Stimulated activated CD8-positive, alpha-beta memory T cell treated with anti-CD3 and anti-CD28 coated beads, Interleukin-15, amount 100 ng/mL, for 24 hours (primary cell): ENCODE measurements at places on chromosomes 2 and 18.

DNA sequence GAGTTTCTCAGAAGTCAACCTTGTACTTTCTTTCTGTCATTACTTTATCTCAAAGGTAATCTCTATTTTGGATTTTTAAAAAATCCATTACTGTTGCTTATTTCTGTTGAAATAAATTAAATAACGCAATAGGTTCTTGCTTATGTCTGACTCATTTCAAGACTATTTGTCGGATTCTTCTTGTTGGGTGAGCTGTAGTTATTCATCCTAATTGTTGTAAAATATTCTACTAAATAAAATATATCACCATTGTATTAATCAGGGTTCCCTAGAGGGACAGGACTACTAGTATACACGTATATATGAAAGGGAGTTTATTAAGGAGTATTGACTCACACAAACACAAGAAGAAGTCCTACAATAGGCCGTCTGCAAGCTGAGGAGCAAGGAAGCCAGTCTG lies 403.9 kb upstream of the CYRIA start:
- no peak for DNase-seq

GRCh38 chr18:12264864-12265263 lies 10.7 kb downstream of the CIDEA start:
- DNase-seq: no peak

DNA sequence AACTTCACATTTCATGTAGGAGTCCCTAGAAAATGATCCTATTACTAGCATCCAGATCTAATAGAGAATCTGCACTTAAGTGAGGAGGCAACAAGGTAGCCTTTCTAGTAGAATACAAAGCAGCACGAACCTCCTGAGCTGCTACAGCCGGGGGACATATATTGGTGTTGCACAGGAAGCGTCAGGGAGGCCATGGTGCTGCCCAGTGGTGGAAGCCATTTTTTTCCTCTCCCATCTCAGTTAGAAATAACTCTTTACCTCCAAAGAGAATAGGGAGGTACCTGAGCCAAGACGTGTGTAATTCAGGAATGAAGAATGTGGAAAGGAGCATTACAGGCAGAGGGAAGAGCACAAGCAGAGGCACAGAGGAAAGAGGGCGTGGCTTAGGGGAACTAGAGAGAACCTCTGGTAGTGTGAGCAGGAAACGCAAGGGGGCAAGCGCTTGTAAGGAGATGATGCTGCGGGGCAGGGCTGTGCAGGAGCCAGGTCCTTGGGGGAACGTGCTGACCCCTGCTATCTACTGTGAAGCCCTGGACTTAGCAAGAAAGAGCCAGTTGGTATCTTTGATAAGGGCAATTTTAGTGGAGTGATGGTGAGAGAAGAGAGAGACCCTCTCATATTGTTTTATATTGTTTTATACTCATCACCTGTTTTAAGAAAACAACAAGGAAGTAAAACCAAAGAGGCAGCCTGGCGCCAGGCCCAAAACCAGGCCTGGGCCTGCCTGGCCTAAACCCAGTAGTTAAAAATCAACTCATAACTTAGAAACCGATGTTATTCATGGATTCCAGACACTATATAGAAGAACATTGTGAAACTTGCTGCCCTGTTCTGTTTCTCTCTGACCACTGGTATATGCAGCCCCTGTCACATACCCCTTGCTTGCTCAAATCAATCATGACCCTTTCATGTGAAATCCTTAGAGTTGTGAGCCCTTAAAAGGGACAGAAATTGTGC lies 50.0 kb upstream of the TTC39C start:
- no peak for DNase-seq

DNA sequence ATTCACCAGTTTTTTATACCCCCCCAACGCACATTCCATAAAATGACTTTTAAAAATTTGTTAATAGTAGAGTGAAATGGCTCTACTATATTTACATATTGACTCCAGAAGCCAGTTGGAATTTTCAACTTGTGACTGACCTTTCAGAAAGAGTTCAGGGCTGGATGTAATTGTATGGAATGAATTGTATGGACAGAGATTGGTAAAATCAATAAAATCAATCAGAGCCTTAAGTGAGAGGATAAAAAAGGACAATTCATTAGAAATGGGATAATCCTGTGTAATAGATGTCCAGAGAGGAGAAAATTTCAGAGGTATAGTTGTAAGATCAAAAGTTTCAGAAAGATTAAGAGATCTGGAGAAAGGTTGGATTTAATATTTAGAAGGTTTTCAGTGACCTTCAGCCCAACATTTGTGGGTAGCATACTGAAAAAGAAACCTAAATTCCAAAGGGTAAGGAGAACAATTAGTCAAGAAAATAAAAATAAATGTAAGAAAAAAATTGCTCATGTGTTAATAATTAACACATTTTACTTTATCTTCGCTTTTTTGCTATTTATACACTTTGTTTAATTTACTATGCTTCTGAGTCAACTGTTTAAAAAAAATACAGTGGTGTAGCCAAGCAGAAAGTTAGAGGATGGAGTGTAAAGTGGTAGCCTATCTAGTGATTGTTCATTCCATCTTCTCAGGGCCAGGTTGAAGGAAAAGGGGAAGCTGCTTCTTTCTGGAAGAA lies 385.4 kb upstream of the TMEFF2 start:
- DNase-seq: no peak

GRCh38 chr2:181904022-181904632 lies 12.6 kb downstream of the ITPRID2 start:
- no peak for DNase-seq

DNA sequence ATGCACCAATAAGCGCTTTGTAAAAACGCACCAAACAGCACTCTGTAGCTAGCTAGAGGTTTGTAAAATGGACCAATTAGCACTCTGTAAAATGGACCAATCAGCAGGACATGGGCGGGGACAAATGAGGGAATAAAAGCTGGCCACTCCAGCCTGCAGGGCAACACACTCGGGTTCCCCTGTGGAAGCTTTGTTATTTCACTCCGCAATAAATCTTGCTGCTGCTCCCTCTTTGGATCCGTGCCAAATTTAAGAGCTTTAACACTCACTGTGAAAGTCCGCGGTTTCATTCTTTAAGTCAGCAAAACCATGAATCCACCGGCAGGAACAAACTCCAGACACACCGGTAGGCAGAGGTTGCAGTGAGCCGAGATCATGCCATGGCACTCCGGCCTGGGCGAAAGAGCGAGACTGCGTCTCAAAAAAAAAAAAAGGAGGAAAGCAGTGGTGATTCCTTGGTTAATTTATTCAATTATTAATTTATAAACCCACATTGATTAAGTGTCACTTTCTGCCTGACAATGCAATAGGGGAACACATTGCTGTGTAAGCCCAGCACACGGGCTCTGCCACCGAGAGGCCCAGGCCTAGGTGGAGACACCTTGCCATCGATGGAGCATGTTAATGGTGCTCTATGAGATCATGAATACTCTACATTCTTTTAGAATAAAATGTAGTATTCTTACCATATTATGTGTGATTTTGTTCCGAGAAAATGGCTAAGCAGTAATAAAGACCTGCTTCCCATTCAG lies 687.6 kb upstream of the HS6ST1 start:
- DNase-seq: no peak

- DNase-seq: no peak
Observed at GRCh38 chr2:156797832-156798231, 361.7 kb downstream of the GPD2 start.

DNA sequence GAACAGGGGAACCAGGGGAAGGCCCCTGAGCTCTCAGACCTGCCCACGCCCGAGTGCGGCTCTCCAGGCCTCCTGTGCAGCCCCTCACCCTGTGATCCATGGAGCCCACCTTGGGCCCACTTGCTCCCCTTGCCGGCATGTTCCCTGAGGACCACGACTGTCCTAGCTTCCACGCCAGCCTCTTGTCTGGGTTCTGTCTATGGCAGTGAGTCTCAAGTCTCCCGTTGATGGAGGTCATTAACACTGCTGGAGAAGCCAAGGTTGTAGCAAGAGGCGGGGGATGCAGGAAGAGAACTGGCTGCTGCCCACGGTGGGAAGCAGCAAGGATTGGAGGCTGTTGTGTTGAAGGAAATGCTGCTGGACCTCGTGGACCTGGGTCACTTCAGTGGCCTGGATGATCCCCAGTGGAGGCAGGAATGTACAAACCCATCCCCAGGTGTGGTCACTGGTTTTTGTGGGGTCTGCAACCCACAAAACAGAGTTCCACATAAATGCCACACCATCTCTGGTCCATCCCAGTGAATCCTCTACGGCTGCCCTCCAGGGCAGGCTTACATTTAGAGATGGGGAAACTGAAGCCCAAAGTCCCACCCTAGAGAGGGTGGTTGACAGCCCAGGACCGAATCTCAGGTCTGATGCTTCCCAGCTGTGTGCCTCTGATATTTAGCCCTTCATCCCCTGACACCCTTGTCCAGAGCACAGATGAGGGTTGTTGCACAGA lies 150.3 kb downstream of the NDUFA10 start:
- DNase-seq: no peak

DNA sequence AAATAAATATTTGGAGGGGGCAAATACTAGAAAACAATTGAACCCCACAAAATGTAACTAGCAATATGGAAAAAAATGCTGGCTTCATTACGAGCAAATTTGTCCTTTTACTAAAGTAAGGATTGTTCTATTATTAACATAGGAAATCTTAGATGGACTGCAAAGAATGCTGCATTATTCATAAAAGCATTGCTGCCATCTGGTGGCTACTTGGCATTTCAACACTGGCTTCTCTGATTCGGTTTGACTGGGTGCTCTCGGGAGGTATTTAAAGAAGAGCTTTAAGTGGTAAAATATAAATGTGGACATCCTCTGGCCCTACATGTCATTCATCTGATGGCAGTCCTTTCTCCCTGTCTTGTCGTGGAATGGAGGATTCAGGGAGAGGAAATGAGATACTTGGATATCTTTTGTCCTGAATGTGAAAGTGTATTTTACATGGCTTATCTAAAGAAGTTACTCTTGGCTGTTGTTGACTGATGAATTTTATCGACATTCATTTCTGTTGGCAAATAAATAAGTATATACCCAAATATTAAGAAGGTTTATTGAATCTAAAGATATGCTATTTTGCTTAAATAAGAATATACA lies 130.2 kb downstream of the ARHGAP15 start:
- no peak for DNase-seq

DNA sequence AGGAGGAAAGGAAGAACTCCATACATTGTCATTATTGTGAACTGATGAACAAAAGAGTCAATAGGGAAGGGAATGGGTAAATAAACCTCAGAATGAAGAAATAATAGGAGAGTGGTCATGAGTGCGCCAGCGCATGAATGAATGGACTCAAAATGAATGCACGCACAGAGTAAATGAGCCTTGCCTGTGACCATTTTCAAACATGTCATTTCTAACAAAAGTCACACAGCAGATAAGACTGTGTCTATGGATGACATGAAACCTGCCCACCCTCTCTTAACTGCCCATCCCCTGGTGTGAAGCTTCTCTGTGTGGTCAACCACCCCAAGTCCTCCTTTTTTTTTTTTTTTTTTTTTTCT lies 121.1 kb upstream of the TEX51 start:
- DNase-seq: no peak

DNA sequence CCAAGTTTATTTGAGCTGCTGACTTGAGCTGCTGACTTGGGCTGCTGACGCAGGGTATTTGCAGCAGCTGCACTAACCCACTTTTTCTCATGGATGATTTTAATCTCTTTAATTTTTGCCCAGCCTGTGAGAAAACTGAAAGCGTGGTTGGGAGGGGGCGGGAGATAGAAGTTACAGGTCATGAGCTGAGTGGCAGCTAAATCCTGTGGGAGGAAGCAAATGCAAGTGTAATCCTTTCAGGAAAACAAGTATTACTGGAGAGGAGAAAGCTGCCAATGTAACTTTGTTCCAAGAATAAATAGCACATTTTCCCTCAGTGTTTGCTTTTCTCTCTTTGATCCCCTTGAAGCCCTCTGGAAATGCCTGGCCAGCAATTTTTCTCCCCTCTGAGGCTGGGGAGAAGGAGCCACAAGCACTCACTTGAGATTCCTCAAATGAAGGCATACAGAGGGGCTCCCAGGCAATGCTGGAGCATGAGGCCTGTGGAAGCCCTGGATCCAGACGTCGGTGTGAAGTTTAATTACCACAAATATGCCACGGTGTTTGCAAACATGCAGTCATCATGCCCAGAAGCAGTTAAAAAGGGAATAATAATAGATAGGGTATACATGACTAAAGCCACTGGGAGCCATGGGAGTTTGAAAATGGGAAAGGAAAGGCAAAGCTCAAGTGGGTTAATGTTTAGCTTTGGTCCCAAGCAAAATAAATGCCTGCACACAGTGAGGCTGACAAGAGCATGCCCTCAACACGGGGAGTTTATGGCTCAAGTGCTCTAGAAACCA lies 10.4 kb upstream of the EVA1A start:
- no peak for DNase-seq

- DNase-seq: no peak
Observed at GRCh38 chr2:157840568-157841156, 35.5 kb downstream of the ACVR1 start.

GRCh38 chr2:231785822-231786176 lies 446 bp upstream of the COPS7B start:
- no peak for DNase-seq

GRCh38 chr2:103176294-103176915 lies 414.6 kb downstream of the TMEM182 start:
- no peak for DNase-seq

DNA sequence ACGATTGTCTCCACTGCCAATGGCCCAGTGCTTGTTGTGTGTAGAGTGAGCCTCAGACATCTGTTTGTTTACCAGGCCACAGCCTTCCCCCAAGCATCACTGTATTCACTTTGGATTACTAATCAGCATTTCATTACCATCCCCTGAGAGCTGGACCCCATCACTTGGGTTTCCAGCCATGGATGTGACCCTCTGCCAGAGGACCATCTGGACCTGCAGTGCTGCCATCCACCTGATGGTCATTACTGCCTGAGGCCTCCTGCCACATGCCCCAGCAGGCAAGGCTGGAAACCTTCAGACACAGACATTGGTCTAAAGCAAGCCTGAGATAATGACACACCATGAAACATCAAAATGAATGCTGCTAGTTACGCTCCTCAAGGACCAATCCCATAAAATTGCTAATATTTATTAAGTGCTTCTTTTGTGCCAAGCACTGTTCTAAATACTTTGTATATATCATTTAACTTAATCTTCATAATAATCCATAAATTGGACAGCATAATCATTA lies 2096.3 kb upstream of the CELF4 start:
- no peak for DNase-seq

DNA sequence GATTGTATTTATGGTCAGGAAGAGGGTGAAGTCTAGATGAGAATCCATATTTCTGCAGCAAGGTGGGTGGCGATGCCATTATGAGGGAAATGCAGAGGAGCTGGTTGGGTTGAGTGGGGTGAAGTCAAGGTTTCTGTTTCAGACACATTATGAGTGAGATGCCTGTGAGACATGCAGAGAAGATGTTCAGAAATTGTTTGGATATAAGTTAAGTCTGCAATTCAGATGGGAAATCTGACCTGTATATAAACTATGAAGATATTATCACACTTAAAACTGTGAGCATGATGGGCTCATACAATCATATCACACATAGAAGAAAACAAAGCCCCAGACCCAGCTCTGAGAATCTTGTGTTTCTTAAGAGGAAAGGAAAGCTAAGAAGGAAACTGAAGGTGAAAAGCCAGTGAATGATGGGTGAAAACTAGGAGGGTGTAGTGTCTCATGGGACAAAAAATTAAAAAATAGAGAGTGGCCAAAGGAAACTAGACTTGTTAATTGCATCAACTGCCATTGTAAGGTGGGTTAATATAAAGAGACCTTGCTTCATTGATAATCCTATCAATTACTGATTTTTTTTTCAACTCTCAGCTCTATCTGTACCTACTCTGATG lies 14.2 kb downstream of the GALNT5 start:
- DNase-seq: no peak
